ENCODE measurements at places on chromosomes 11 and 22.
A peak's percentile ranks its signal among the peaks of the same experiment; 100 is the strongest.

DNA sequence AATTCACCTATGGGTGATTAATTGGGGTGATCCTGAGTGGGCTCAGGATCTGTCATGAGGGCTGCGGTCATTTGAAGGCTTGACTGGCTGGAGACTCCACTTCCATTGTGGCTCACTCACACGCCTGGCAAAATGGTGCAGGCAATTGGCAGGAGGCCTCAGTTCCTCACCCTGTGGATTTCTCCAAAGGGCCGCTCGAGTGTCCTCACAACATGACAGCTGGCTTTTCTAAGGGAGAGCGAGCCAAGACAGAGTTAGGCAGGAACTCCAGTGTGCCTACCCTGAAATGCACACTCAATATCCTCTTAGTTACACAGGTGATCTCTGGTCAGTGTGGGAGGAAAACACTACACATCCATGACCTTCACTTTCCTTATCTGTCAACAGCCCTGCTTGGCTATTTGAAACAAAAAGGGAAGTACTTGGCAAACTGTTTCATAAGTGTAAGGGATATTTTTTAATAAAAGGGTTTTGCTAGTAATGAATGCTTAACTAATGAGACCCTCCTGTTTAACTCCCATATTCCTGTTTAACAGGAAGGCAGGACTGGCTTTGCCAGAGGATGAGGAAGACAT lies 25.7 kb downstream of the OSBP2 start:
- no peak for DNase-seq

DNA sequence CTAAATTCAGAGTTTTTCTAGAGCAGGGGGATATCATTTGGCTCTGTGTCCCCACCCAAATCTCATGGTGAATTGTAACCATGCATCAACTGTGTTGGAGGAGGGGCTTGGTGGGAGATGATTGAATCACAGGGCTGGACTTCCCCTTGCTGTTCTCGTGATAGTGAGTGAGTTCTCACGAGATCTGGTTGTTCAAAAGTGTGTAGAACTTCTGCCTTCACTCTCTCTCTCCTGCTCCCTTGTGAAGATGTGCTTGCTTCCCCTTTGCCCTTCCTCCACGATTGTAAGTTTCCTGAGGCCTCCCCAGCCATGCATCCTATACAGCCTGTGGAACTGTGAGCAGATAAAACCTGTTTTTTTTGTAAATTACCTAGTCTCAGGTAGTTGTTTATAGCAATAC lies 22.0 kb upstream of the FBLN1 start:
- no peak for DNase-seq

DNA sequence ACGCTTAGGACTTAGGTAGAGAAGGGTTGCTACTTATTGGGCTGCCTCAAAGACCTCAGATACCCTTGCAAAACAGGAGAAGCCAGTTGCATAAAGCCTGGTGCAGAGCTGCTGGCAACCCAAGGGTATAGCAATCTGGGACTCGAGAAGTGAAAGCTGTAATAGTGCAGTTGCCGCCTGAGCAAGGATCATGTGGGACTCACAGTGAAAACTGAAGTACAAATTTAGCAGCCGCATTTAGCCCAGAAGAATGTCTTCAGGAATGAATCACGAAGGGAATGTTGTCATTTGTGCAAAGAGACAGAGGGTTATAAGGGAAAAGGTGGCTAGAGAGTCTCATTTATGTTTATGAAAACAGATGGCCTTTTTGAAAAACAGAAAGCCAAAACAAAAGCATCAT lies 267.2 kb downstream of the TENM4 start:
- no peak for DNase-seq

DNA sequence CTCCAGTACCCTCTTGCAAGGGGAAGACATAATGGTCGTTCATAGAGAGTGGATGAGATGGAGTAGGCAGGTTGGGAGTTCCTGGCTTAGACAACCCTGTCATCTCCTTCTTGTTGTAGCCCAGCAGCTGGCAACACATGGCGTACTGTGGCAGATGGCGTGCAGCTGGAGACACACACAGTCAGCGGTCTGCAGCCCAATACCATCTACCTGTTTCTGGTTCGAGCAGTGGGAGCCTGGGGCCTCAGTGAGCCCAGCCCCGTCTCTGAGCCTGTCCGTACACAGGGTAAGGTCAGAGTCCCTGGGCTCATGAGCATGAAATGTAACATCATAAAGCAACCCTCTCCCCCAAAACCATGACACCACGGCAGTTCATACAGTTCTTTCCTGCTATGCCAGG lies 8.7 kb downstream of the ROBO3 start:
- DNase-seq, result no peak

DNA sequence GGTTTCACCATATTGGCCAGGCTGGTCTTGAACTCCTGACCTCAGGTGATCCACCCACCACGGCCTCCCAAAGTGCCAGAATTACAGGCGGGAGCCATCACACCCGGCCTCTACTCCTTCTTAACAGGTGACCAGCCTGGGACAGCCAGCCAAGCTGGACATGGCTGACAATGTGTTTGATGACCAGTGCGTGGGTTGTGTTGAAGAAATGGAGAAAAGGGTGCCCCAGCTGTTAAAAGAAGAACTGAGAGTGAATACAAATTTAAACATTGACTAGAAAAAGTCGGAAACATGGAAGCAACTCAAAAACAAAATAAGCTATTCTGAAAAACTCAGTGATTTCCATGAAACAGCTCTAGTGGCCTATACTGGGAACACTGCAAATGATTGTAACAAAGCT lies 86.5 kb upstream of the CLPB start:
- DNase-seq, result no peak

DNA sequence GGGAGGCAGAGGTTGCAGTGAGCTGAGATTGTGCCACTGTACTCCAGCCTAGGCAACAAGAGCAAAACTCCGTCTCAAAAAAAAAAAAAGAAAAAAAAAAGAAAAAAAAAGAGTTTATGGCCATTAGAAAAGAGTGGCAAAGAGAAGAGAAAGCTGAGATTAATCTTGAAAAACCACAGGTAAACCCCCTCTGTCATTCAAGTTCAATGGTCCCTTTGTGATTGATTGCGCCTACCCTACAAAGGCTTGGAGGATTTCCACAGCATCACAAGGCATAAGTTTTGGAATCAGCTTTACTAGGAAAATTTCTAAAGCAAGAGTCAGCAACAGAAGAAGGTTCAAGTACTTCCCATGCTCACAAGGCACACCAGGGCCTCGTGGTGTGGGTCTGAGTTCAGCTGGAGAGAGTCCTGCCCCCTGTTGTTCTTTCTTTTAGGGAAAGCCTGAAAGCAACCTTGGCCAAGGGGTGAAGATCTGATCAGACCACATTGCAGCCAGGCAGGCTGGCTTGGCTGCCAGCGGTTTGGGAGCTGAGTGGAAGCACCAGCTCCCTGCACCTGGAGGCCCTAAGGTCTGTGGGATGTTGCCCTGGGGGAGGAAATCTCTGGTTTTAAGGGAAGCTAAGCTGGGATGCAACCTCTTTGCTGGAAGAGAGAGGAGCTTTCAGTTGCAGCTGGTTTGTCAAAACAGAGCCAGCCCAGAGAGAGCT lies 41.8 kb downstream of the SLN start:
- DNase-seq, result no peak

GRCh38 chr11:3378426-3379423 lies at the start of gene ZNF195:
Gene ZNF195 (minus strand): TSS chr11:3379146. CDS start chr11:3379040, 106 bp downstream.
- DNase-seq, result peak; percentile 99

DNA sequence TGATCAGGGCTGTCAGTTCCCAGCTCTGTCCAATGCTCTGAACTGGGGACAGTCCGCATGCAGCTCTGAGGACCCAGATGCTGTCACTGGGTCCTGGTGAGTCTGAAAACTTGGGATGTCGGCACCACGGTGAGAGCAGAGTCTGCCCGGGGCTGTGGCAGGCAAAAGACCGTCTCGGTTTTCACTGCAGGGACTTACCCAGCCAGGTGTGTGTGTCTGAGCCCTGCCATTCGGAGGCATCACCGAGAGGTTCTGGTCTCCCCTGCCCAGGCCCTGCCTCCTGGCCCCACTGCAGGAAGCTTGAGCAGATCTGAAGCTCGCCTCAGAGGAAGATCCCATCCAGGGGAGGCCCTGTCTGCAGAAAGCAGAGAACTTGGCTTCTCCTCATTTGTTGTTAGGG lies 5.2 kb downstream of the TP53AIP1 start:
- DNase-seq, result no peak

DNA sequence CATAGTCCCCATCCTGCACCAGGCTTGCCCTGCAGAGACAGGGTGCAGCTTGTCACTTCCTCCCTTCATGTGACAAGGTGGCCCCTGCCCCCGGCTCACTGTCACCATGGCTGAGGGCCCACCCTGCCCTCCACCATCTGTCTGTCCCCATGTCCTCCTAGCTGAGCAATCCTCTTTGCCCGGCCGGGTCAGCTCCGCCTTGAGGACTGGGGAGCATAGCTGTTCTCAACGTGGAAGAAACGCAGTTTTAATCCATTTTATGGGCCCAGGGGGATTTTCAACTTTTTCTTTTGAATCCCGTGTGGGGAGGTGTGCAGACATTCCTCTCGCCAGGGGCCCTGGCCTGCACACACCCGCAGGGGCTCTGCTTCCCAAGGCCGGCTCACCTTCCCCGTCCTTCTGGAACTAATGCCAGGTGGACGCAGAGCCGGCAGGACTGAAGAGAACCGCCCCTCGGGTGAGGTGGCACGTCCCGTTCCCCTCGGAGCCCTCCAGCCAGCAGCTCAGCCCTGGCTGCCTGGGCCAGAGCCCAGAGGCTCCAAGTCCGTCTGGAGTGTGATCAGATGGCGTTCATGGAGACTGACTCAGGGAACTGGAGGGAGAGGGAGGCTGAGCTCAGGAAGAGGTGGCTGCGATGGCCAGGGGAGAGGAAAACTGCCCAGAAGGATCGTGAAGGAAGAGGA lies 1108.7 kb downstream of the BRD1 start:
- no peak for DNase-seq

GRCh38 chr22:32331918-32332725 lies 25.5 kb upstream of the RFPL3 start:
- no peak for DNase-seq

- peak; percentile 26 for DNase-seq
These were observed 28.9 kb downstream of the SLC22A12 start for GRCh38 chr11:64619811-64620380.

- no peak for DNase-seq
These were observed 3.0 kb downstream of the RASSF10 start for GRCh38 chr11:13012056-13012661.

- DNase-seq, result no peak
These were observed 10.7 kb upstream of the GTSE1 start for GRCh38 chr22:46286006-46286405.

- no peak for DNase-seq
These were observed 113.5 kb downstream of the NTM start for GRCh38 chr11:131483877-131484276.

GRCh38 chr11:74678591-74679512 lies 52.4 kb downstream of the CHRDL2 start:
- no peak for DNase-seq

GRCh38 chr11:60927600-60927999 lies 3.3 kb downstream of the TMEM132A start:
- DNase-seq, result no peak

- DNase-seq, result peak; percentile 62
These were observed 11.8 kb upstream of the WDR74 start for GRCh38 chr11:62850911-62851806.

- DNase-seq, result no peak
These were observed 734 bp downstream of the ZP1 start for GRCh38 chr11:60867871-60868681.

DNA sequence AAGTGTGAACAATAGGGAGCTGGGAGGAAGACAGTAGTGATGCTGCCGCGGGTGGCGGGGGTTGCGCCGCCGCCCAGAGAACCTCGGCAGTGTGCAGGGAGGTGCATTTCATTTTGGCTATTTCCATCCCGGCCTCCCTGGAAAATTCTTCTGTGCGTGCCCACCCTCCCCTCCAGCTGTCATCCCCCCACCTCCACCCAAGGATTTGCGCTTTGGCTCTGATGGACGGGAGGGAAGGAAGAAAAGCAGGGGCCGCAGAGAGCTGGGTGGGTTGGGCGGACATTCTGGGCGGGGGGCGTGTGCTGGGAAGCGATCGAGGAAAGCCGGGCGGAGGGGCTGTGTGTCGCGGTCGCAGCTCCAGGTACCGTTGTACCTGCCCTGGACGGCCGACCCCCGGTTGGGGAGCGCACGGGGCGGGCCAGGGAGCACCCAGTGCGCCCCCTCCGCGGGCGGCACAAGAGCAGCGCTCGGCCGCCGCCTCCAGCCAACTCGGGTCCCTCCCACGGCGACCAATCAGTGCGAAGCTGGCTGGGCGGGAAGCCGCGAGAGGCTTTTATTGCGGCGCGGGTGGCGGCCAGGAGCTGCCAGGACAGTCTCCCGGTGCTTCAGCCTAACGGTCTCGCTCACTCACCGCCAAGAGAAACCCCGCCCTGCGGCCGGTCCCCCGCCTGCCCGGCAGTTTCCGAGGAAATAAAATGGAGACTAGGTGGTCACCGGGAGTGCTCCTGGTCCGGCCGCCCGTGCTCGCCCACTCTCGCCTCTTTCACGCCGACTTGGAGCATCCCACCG lies 1.6 kb downstream of the NCAM1 start:
- no peak for DNase-seq

- no peak for DNase-seq
These were observed 6.4 kb downstream of the CABP2 start for GRCh38 chr11:67516806-67517205.

DNA sequence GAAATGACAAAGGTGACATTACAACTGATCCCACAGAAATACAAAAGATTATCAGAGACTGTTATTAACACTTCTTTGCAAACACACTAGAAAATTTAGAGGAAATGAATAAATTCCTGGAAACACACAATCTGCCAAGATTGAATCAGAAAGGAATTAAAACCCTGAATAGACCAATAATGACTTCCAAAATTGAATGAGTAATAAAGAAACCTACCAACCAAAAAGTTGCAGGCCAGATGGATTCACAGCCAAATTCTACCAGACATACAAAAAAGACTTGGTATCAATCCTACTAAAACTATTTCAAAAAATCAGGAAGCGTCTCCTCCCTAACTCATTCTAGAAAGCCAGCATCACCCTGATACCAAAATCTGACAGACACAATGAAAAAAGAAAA lies 17.2 kb downstream of the RAB38 start:
- DNase-seq, result no peak

- no peak for DNase-seq
These were observed 388.6 kb downstream of the TBC1D22A start for GRCh38 chr22:47151064-47151463.

GRCh38 chr22:35425971-35426800 lies 26.2 kb downstream of the MCM5 start:
- DNase-seq, result no peak

- peak; percentile 33 for DNase-seq
These were observed 78.3 kb upstream of the AKIP1 start for GRCh38 chr11:8832571-8833260.
